ENCODE measurements at places on chromosomes 7 and 10. TPM values are rescaled to one million over a fixed set of nuclear protein-coding genes. Genes with fewer than 3 reads are reported as not detected.
A peak's percentile ranks its signal among the peaks of the same experiment; 100 is the strongest.

CUZD1 gene
- 1.9 TPM for total RNA-seq

TRPV5 gene
- total RNA-seq = not detected

DNA sequence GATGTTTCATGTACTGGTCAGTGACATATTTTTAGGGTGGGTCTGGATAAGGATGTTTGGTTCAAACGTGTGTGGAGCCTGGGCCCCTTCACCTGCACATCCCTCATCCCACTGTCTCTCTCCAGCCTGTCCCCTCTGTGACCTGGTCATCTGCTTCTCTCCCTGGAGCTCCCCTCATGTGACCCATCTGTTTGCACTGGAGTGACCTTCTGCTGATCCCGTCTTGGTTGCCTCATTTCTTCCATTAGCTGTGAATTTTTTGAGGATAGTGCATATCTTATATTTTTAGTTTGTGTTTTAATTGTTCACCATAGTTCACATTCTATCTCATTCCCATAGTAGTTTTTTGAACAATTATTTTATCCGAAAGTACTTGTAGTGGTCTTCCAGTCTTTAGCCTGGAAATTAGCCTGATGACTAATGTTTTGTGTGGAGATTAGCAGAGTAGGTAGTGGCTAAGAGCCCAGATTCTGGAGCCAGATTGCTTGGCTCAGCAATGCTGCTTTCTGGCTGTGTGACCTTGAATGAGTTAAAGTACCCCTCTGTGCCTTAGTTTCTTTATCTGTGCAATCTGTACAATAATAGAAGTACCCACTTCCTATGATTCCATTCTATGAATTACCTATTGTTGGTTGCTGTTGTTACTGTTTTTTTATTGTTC, 224.5 kb downstream of the LRMDA start:
- no peak for DNase-seq

DNA sequence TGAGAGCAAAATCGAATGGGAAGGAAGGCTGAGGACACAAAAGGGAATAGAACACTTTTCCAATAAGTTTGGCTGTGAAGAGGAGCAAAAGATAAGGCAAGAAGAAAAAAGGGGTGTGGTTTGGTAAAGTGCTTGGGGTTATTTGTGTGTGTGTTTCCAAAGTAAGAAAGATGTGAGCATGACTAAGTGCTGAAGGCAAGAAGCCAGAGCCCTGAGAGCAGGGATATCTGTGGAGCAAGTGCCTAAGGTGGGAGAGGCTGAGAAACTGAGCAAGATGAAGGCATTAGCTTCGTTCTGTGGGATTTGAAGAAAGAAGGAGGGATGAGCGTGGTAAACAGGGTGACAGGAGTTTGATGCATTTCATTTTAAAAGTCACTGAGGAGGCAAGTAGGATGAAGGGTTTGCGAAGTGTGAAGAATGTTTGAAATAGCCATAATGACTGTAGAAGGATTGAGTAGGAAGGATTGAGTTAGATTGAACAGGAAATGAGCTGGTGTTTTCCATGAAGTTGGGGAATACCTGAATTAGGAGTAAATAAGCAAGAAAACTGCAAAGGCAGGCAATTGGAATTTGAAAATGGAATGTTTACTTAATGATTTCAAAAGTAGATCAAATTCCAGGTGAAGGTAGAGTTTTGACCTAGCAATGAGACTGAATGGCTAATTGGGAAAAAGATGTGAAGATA, 19.9 kb upstream of the SP4 start:
- no peak for DNase-seq

DNA sequence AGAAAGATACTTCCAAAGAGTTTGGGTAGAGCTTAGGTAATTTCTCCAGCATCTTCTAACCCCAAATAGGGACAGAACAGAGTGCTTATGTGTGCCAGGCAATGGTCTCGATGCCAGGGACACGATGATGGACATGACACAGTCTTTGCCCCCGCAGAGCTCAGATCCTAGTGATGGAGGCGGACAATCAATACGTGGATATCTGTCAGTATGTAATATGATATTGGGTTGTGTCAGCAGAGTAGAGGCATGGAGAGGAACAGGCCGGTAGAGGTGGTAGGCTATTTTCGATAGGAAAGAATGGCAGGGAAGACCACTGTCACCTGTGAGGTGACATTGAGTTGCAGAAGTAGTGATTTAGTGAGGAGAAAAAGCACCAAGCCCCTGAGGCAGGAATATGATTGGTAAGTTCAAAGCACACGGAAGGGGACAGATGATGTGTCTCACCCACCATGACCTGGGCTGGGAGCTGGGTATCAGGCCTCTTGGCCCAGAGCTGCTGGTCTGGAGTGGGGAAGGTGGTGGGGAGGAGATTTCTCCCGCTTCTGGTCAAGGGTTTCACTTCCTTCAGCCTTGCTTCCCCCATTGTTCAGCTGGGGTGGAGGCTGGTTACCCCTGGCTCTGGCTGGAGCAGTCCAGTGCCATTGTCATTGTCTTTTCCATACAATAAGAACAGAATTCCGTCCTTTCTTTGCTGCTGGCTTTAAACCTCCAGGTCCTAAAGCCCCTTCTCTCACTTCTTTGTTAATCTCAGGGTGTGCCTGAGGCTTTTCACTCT, 36.0 kb upstream of the SRGN start:
- no peak for DNase-seq

DNA sequence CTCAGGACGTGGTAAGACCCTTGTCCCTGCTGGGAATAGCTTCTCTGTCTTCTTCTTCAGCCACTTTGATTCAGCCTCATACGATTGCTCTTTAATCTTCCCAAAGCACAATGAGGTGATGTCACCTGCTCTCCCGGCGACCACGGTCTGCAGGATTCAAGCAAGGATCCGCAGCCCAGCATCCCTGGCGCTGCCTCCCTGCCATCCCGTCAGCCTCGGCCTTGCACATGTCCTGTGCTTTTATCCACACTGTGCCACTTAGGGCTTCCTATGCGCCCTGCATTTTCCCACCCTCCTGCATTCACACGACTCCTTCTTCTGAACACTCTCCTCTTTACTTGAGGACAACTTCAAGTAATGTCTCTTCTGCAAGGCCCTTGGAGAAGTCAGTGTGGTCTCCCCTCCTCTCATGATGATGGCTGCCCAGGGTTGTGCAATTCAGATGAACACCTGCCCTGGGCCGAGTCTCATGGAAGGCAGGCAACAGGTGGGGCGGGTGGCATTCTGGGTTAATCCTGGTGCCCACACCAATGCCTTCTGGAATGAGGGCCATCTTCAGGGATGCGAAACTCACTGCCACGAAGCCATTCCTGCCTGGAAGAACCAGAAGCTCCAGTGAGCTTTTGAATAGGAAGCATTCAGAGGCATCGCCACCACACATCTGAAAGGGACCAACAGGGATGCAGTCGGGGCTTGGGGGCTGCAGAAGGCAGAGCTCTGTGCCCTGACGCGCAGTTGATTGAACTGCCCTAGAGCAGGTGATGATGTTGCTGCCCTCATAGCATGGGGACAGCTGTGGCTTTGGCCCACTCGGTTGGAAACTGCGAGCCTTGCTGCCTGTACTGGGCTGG, 287.5 kb downstream of the GLRX3 start:
- DNase-seq = no peak

- DNase-seq = peak; percentile 24
These were observed 552 bp downstream of the IL15RA start for GRCh38 chr10:5976512-5977470.

GRCh38 chr7:1144269-1144771, 15.7 kb downstream of the ZFAND2A start:
- DNase-seq = no peak

Data from CD4-positive, CD25-positive, alpha-beta regulatory T cell (primary cell).